Right atrium auricular region (tissue), 2 donors: ENCODE measurements at places on chromosomes 2 and 18.

DNA sequence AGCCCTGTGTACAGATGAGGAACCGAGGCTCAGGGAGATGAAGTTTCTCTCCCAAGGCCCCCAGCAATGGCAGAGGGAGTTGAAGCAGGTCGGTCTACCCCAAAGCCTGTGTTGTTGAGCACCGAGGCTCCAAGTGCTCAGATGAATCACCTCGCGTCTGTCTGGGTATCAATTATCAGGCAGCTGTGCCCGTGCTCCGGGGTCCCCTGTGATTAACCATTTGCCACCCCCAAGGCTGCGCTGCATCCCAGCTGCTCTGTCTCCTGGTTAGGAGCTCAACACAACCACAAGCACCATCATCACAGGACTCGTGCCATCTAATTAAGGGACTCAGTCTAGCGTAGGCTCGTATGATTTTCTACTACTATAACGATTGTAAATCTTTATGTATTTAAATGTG is 27.1 kb downstream of the LIPG start:
- DNase-seq: no peak

- no peak for DNase-seq
These were observed 243.6 kb downstream of the NEDD4L start for GRCh38 chr18:58287353-58288274.

GRCh38 chr2:159185401-159186130 is 100.9 kb downstream of the WDSUB1 start:
- DNase-seq: no peak

DNA sequence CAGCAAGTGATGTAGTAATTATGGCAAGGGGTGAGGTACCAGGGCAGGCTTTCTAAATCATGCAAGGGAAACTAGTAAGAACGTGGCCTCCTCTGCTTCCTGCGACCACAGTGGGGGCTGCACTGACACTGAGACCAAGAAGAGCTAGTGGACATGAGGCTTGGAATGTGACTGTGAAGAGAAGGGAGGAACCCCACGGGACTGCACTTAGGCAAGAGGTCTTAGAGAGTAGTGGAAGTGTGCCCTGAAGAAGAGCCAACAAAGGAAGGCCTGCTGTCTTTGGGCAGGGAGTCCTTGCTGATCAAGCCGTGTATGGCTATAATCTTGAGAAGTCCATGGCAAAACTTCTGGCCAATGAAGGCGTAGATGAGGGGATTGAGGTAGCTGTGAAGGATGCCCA is 8.9 kb upstream of the RUFY4 start:
- peak; percentile 47 for DNase-seq

- no peak for DNase-seq
These were observed 110.9 kb downstream of the FAM161A start for GRCh38 chr2:61742955-61743354.
